ENCODE measurements at places on chromosomes 12 and 14. TPM values are rescaled to one million over a fixed set of nuclear protein-coding genes. Genes with fewer than 3 reads are reported as not detected.

DNA sequence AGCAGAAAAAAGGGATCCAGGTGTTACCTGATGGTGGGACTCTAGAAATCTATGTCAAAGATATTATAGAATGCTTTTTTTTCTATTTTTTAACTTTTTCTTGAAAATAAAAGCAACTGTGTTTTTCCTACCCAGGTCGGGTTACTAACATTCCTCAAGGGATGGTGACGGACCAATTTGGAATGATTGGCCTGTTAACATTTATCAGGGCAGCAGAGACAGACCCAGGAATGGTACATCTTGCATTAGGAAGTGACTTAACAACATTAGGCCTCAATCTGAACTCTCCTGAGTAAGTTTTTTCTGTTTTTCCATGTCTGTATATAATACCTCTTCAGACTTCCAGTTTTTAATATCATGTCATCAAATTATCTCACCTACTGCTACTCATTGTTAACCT, 27.6 kb upstream of the KCNMB4 start:
- H3K27me3 ChIP-seq: no peaks in the 10 kb centered on the region
- H3K27ac ChIP-seq: no peak overlapping the region
- H3K36me3 ChIP-seq: peaks cover 77% of the 10 kb centered on the region
- no peak overlapping the region for H3K4me3 ChIP-seq
- no peaks in the 10 kb centered on the region for H3K4me1 ChIP-seq
- DNase-seq: no peak

DNA sequence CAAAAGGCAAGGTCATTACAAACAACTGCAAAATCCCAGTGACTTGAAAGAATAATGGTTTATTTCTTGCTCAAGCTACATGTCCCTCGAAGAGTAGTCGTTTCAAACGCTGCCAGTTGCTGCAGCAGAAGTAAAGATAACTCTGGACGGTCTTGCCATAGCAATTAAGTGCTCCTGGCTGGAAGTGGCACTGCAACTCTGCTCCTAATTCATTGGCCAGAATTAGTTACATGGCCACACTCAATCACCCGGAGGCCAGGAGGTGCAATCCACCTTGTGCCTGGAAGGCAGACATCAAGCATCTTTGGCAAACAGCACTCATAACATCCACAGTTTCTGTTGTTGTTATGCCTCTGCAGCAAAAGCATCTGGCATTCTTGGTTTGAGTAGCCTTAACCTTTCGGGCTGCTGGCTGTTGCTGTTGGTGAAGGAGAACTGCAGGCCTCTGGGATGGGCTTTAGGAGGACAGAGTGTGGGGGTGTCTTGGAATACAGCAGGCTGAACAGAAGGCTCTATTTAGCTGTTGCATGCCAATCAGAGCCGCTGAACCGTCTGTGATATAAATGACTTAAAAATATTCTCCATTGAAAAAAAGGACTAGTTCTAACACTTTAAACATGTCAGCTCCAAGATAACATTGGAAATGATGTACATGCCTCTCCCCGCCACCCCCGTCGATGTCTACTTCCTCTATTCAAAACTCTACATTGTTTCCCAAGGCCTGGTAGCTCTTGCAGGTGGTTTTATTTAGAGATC, 123.5 kb upstream of the DYRK2 start:
- H3K27me3 ChIP-seq: 0 out of 3 replicates have a peak, but pooled peaks cover 2% of the 10 kb centered on the region
- no peak overlapping the region for H3K27ac ChIP-seq
- no peak for DNase-seq
- H3K36me3 ChIP-seq: no peaks in the 10 kb centered on the region
- no peak overlapping the region for H3K4me3 ChIP-seq

GRCh38 chr12:119114294-119114693, 64.4 kb upstream of the HSPB8 start:
- no peak for DNase-seq
- no peaks in the 10 kb centered on the region for H3K27me3 ChIP-seq
- H3K4me1 ChIP-seq: no peaks in the 10 kb centered on the region
- H3K27ac ChIP-seq: no peak overlapping the region

- no peaks in the 10 kb centered on the region for H3K36me3 ChIP-seq
- no peak overlapping the region for H3K27ac ChIP-seq
- H3K27me3 ChIP-seq: no peaks in the 10 kb centered on the region
Observed at GRCh38 chr12:122449317-122449716, 26.8 kb upstream of the CLIP1 start.

DNA sequence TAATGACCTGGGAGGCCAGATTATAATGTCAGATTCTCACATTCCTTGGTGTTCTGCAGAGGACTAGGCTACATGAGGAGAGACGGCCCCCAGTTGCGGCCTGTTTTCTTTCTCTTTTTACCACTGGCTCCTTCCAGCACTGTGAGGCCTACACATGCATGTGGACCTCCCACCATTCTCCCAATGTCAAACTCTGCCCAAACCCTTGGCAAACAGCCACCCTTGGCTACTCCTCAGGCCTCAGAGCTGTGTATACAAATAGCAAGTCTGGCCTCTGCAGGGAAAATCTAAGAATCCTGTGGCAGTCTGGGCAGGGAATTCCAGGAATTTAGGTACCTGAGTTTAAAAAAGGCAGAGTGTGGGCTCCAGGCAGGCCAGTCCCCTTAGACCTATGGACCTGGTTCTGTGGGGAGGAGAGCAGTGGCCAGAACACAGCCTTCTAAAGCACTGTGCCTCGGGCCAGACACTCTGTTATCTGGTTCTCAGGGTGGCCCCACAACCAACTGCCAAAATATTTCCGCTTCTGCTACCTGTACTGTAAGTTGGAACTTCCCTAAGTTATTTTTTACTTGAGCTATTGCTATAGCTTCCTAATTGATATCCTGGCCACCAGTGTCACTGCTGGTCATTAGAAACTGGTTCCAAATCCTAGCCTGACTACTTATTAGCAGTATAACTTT, 19.9 kb upstream of the NEDD1 start:
- DNase-seq: peak; percentile 11
- H3K27ac ChIP-seq: peak overlapping the region; percentile 66
- H3K36me3 ChIP-seq: no peaks in the 10 kb centered on the region
- H3K4me1 ChIP-seq: no peaks in the 10 kb centered on the region
- no peak overlapping the region for H3K4me3 ChIP-seq

- no peaks in the 10 kb centered on the region for H3K36me3 ChIP-seq
- no peak overlapping the region for H3K27ac ChIP-seq
- no peak overlapping the region for H3K4me3 ChIP-seq
Observed at GRCh38 chr14:82897469-82898308, 1364.0 kb upstream of the SEL1L start.

DNA sequence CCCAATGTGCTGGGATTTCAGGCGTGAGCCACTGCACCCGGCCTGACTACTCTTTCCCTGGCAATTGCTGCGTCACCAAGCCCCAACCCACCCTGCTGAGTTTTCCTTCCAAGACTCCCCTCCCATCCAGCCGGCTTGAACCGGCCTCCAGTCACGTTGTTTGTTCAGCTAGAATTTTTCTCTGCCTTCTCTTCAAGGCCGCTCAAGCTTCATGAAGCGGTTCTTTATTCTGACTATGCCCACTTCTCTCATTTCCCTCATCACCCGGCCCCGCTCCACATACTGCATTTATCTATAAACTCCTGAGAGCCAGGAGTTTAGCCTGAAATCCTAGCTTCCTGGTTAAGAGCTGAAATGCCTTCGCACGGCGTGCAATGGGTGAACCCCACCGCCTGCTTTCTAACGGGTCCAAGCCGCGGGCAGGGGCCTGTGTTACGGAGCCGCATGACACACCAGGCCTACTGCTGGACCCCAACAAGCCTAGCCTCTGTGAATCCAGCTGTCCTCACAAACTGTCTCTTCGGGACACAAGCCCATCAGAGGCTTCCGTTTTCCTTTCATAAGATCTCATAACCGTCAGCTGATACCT, 999 bp upstream of the DCAF4 start:
- peak; percentile 49 for DNase-seq
- peaks cover 8% of the 10 kb centered on the region for H3K36me3 ChIP-seq
- H3K27ac ChIP-seq: peak overlapping the region; percentile 98
- H3K4me1 ChIP-seq: peaks cover 48% of the 10 kb centered on the region

DNA sequence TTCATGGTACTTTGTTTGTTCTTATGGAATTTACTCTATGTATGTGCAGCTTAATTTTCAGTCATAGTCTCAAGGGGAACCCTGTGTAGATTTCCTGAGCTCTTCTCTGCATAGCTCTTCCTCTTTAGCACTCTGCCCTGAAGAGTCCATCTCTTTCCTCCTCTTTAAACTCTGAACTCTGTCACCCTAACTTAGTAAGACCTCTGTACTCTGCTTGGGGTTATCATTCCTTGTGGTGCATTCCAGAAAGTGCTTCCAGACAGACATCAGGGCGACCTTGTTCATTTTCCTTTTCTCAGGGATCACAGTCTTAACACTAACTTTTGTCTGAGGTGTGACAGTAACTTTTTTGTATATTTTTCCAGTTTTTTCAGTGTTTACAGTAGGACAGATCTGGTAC, 179.3 kb downstream of the RAD51B start:
- H3K27me3 ChIP-seq: no peaks in the 10 kb centered on the region
- no peak overlapping the region for H3K27ac ChIP-seq
- DNase-seq: no peak
- H3K4me1 ChIP-seq: no peaks in the 10 kb centered on the region
- H3K36me3 ChIP-seq: no peaks in the 10 kb centered on the region

Gene NCKAP5L
- 14.4 TPM for total RNA-seq

Gene CD163L1
- 1.3 TPM for total RNA-seq

Gene TAS2R30
- total RNA-seq: 0.93 TPM

Gene MAP3K9
- total RNA-seq: 0.58 TPM
